Activated naive CD4-positive, alpha-beta T cell treated with Interleukin-2 at 50 U/mL for 16 hours (primary cell): ENCODE measurements at places on chromosomes 6 and 20.

- DNase-seq = no peak
Measured at GRCh38 chr6:36419310-36419709, 23.3 kb downstream of the PXT1 start.

DNA sequence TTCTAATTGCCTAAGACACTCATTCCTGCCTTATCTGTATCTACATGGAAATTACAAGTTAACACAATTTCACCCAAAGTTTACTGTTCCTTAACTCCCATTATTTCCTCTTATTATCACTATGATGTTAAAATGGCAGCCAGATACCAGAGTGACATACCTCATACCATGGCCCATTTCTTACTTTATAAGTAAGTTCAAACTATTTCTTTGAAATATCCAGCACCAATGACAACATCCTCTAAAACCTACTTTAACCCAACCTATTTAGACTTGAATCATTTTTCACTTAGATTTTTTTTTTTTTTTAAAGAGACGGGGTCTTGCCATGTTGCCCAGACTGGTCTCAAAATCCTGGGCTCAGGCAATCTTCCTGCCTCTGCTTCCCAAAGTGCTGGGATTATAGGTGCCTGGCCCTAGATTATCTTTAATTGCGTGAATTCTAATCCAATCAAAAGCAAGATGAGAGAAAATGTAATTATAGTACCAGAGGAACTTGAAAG, 10.0 kb downstream of the REV3L start:
- no peak for DNase-seq

DNA sequence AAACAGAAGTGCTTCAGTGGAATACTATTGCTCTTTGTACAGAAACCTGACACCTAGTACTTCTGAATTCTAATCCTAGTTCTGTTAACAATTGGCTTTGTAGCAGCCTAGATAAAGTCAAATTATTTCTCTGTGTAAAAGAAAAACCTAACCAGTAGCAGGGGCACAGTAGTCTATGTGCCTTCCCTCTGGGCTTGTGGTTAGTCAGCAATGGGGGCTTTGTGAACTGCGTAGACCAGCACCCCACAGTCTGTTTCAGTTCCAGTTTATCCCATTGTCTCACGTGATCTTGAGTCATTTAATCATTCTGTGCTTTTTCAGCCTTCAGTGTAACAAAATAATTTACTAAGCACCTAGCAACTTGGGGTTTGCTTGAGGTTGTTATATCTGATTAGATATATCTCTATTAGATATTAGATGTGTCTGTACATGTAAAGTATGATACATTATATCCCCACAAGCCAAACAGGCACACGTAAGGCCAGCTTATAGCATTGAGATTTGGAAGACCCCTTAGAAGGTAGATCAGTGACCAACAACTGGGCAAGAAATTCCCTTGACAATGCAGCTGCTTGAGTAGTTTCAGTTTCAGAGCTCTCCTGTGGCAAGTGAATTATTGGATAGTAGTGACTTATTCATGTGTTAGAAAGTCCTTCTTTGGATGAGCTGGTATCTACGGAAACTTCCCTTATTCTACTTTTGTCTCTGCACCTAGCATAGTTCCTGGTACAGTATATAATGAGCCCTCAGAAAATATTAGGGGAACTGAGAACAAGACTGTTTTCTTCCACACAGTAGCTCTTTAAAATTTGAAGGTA, 27.9 kb upstream of the CCR6 start:
- DNase-seq = peak; percentile 49

GRCh38 chr6:35562060-35562459, 49.4 kb upstream of the TULP1 start:
- no peak for DNase-seq

GRCh38 chr6:5513408-5513807, 252.1 kb downstream of the FARS2 start:
- DNase-seq = no peak
